Stomach (tissue), 19 donors: ENCODE measurements at places on chromosomes 16 and 17. TPM values are rescaled to one million over a fixed set of nuclear protein-coding genes. Genes with fewer than 3 reads are reported as not detected.

Gene GDPD1
- 2.3 TPM for total RNA-seq

DNA sequence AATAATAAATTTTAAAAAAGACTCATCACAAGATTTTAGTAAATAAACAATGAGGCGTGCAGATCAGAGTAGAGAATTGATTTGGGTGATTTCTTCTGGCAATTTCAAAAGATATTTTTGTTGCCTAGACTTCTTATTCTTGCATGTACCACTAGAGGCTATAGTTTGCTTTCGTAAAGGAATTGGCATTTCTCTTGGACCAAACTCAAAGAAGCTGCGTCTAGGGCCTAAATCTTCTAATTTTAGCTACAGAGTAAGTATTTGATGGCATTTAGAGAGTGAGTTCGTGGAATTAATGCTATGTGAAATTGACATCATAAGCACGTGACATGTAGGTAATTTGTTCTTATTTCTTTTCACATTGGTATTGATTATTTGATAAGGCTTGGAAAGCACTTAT, 24.4 kb upstream of the ABCC11 start:
- no peak for DNase-seq

DNA sequence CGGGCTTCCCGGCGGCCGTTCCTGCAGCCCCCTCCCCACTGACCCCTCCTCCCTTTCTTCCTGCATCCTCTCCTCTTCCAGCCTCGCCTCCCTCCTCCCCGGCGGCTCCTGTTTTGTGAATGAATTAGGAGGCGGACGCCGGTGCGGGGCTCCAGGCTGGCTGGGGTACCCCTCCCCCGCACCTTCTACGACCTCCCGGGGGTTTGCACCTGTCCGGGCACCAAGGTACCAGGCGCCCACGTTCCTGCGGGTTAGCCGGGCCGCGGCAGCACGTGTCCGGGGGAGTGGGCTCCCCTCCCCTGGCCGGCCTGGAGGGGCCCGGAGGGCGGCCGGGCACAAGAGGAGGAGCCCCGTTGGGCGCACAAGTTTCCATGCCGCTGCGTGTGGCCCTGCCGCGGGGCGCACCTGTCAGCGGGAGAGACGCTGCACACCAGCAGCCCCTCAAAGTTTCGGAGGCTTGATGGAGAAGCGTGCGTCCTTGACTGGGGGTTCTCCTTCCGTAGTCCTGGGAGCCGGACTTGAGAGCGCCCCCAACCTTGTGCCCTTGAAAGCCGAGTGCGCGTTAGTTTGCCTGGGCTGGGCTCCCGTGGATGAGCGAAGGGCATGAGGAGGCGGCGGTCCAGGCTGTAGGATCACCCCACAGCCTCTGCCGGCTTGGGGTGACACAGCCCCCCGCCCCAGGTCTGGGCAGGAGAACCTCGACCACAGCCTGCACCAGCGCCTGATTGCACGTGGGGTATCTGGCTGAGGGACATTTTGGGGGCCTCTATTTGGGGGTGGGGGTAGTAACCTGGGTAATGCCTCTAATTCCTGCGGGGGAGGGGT, 1.2 kb downstream of the HAS3 start:
- DNase-seq = no peak

DNA sequence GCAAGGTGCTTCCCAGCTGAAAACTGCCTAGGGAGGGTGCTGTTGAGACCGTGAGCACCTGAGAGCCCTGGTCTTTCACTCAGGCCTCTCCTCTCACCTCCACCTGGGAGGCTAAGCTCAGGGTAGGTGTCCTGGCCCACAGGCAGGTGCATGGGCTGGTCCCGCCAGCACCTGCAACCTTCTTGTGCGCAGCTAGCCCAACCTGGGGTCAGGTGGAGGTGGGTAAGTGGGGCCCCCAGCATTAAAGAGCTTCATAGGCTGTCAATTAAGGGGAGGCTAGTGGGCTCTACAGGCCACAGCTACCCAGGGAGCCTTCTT, 8.7 kb downstream of the ADCY7 start:
- no peak for DNase-seq

DNA sequence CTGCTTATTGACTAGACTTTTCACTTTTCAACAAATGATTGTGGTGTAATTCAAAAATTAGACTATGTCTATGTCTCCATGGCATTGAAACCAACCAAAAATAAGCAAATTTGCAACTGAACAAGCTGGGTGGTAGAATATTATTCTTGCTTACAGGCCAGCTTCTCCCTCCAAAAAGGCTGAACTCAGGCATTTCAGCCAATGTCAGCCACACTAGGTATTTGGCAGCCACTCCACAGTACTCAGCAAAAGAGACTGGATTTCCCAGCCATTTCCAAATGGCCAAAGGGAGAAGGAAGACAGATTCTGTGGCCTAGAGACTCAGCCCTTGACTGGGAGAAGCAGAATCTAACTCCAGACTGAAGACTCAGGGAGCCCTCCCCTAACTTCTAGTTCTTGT, 121.8 kb upstream of the IRX5 start:
- no peak for DNase-seq

DNA sequence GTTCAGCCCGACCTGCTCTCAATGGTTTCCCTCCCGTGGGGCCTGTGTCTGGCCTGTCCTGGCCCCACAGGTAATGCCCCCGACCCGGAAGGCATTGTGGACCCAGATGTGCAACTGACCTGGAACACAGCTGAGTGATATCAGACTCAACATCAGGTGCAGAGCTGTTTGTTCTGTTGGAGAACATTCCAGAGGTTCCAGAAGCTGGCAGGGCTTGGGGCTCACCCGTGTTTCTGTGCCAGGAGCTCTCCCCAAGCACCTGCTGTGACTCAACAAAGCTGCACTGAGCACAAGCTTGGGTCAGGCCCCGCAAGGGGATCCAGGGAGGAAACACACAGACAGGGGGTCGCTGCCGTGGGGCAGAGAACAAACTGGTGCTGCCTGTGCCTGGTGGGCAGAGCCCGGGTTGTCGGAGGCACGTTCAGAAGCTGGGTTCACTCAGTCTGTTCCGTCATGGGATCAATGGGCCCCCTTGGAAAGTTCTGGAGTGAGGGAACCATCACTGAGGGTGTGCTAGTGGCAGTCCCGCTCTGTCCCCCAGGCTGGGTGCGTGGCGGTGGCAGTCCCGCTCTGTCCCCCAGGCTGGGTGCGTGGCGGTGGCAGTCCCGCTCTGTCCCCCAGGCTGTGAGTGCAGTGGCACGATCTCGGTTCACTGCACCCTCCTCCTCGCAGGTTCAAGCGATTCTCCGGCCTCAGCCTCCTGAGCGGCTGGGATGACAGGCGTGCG, 22.1 kb downstream of the HS3ST6 start:
- DNase-seq = no peak

Gene CCDC200
- 0.55 TPM for total RNA-seq

Gene KRTAP2-1
- not detected for total RNA-seq

- no peak for DNase-seq
These were observed 25.0 kb upstream of the GNG13 start for GRCh38 chr16:825341-826061.

Gene CMTM2
- total RNA-seq = not detected

- no peak for DNase-seq
These were observed 191.4 kb upstream of the SDK2 start for GRCh38 chr17:73835605-73836004.

DNA sequence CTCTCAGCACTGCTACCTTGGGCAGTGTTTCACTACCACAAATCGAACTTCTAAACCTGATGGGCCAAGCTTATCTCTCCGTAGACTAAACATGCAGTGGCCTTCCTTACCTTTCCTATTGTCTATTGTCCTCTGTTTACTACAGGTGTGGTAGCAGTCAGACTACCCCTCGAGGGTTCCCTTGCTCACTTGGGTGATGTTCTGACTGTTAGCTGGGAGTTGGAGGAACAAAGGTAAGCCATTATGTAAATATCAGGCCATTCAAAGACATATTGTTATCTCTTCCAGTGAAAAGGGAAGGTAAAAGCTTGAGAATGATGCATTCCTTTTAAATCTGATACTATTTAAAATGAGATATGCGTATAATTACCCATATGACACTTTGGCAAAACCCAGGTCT, 828.3 kb upstream of the EEF2KMT start:
- no peak for DNase-seq

Gene GDPD3
- total RNA-seq = 2.7 TPM

- DNase-seq = no peak
These were observed 1741.2 kb downstream of the TP53TG3F start for GRCh38 chr16:35200662-35201061.

DNA sequence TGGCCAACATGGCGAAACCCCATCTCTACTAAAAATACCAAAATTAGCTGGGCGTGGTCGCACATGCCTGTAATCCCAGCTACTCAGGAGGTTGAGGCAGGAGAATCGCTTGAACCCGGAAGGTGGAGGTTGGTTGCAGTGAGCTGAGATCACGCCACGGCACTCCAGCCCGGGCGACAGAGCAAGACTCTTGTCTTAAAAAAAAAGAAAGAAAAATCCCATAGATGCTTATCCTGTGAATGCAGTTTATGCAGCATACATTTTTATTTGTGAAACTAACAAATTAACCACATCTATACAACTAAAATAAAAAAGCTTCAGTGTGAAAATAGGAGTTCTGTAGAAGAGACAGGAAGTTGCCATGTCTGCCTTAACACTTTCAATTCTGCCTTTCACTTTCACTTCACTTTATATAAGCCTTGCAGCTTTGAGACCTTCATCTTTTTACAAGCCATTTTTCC, 7.1 kb downstream of the IGSF6 start:
- DNase-seq = peak; percentile 59

Gene SPAG7
- 133 TPM for total RNA-seq
